Mesothelial cell of epicardium (in vitro differentiated cells): ENCODE measurements at places on chromosomes 5 and 9. TPM values are rescaled to one million over a fixed set of nuclear protein-coding genes. Genes with fewer than 3 reads are reported as not detected.
A peak's percentile ranks its signal among the peaks of the same experiment; 100 is the strongest.

Gene PHYHD1
- total RNA-seq: 22.2 to 25.4 TPM (median 24.3 TPM) in 3 replicates

DNA sequence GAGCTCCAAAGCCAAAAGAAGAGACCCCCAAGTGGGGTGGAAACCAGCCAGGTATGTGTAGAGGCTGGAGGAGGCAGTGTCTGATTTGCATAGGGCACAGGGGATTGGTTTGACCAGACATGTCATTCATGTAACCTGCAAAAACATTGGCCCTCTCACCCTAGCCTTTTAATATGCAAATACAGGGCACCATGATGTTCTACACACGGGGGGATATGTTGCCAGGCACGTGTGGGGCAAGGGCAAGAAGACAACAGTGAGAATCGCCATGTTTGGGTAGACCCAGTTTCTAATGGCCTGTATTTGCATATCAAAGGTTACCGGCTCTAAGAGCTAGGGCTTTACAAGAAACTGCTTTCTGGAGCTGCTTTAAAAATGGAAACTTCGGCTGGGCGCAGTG lies 208.9 kb downstream of the GOLPH3 start:
- DNase-seq: no peak
- no peaks in the 10 kb centered on the region for H3K27me3 ChIP-seq
- no peak overlapping the region for H3K27ac ChIP-seq
- H3K4me3 ChIP-seq: no peak overlapping the region
- H3K36me3 ChIP-seq: peaks cover 6% of the 10 kb centered on the region

- H3K27ac ChIP-seq: no peak overlapping the region
- H3K4me1 ChIP-seq: peaks cover 2% of the 10 kb centered on the region
- H3K4me3 ChIP-seq: no peak overlapping the region
- DNase-seq: no peak
- peaks cover 30% of the 10 kb centered on the region for H3K36me3 ChIP-seq
- no peaks in the 10 kb centered on the region for H3K27me3 ChIP-seq
These were observed 9.5 kb downstream of the MTRR start for GRCh38 chr5:7878381-7878873.

GRCh38 chr5:88676637-88677375 lies 206.2 kb downstream of the MEF2C start:
- H3K4me1 ChIP-seq: peaks cover 18% of the 10 kb centered on the region
- H3K27me3 ChIP-seq: peaks cover 97% of the 10 kb centered on the region
- H3K27ac ChIP-seq: no peak overlapping the region
- DNase-seq: no peak
- peak overlapping the region; percentile 40 for H3K4me3 ChIP-seq

- peak overlapping the region; percentile 3 for H3K4me3 ChIP-seq
- peaks cover 25% of the 10 kb centered on the region for H3K4me1 ChIP-seq
- no peak for DNase-seq
- H3K27ac ChIP-seq: peak overlapping the region; percentile 52
- no peaks in the 10 kb centered on the region for H3K36me3 ChIP-seq
These were observed 123.5 kb upstream of the EGFLAM start for GRCh38 chr5:38134810-38135209.

GRCh38 chr5:72179028-72179815 lies 71.9 kb downstream of the MAP1B start:
- H3K27ac ChIP-seq: no peak overlapping the region
- H3K27me3 ChIP-seq: no peaks in the 10 kb centered on the region
- no peak for DNase-seq
- H3K36me3 ChIP-seq: peaks cover 3% of the 10 kb centered on the region
- no peaks in the 10 kb centered on the region for H3K4me1 ChIP-seq
